ENCODE measurements at places on chromosomes 3 and 15. TPM values are rescaled to one million over a fixed set of nuclear protein-coding genes. Genes with fewer than 3 reads are reported as not detected.

Gene CCR8
- total RNA-seq, result not detected

Gene ANKUB1
- total RNA-seq, result 0.32 TPM

Gene PRSS50
- total RNA-seq, result not detected

Gene ENTPD3
- total RNA-seq, result not detected

Measured in epithelial cell of umbilical artery (primary cell).